IPS DF 6.9 (cell line): ENCODE measurements at places on chromosomes 2 and 18.

GRCh38 chr2:238847841-238848690 lies at the start of gene TWIST2:
TSS of gene TWIST2 (plus strand) at chr2:238848085. CDS start at chr2:238848216, 131 bp downstream.
- no peak within 1 kb of the TSS for H3K27ac ChIP-seq
- H3K4me1 ChIP-seq = no peaks in the 10 kb centered on the region
- no peaks in the 10 kb centered on the region for H3K27me3 ChIP-seq
- no peak within 1 kb of the TSS for H3K4me3 ChIP-seq
- H3K36me3 ChIP-seq = no peaks in the 10 kb centered on the region

DNA sequence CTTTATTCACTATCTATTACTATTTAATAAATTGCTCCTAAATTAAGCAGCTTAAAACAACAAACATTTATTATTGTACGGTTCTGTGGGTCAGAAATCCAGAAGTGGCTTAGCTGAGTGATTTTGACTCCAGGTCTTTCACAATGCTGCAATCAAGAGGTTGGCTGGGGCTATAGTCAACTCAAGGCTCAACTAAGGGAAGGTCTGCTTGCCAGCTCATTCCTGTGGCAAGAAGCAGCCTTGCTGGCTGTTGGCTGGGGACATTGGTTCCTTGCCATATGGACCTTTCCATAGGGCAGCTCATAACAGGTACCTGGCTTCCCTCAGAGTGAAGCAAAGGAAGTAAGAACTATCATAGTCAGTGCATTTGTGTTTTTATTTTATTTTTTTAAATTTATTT lies 5.0 kb upstream of the MRPL19 start:
- H3K4me3 ChIP-seq = no peak overlapping the region
- no peak overlapping the region for H3K27ac ChIP-seq
- H3K27me3 ChIP-seq = no peaks in the 10 kb centered on the region
- no peak for DNase-seq
- no peaks in the 10 kb centered on the region for H3K36me3 ChIP-seq

DNA sequence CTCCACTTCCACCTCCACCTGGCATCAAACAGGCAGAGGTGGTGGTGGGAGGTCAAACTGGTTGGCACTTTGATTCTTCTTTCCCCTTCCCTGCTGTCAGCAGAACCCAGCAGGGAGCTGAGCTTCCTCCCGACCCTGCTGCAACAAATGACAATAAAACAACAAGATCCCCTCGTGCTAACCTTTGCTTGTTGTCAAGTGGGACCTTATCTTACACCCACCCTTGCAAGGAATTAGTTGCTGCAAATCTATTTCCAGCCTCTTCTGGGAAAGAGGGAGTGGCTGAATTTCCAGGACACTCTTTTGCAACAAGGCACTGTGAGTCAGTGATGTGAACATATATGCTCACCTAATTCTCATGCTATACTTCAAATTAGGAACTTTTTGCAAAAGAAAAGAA lies 655.1 kb downstream of the DSC3 start:
- no peaks in the 10 kb centered on the region for H3K36me3 ChIP-seq
- no peak overlapping the region for H3K4me3 ChIP-seq
- no peak for DNase-seq

- no peaks in the 10 kb centered on the region; the same call in 1 of the 2 replicates for H3K4me1 ChIP-seq
- H3K27ac ChIP-seq = no peak overlapping the region
- H3K27me3 ChIP-seq = no peaks in the 10 kb centered on the region; the same call in 1 of the 2 replicates
These were observed 1.4 kb upstream of the TMEM178A start for GRCh38 chr2:39664232-39664887.

GRCh38 chr2:238207006-238207405 lies 3.5 kb upstream of the ILKAP start:
- no peaks in the 10 kb centered on the region for H3K36me3 ChIP-seq
- H3K4me1 ChIP-seq = no peaks in the 10 kb centered on the region
- no peak overlapping the region for H3K27ac ChIP-seq

DNA sequence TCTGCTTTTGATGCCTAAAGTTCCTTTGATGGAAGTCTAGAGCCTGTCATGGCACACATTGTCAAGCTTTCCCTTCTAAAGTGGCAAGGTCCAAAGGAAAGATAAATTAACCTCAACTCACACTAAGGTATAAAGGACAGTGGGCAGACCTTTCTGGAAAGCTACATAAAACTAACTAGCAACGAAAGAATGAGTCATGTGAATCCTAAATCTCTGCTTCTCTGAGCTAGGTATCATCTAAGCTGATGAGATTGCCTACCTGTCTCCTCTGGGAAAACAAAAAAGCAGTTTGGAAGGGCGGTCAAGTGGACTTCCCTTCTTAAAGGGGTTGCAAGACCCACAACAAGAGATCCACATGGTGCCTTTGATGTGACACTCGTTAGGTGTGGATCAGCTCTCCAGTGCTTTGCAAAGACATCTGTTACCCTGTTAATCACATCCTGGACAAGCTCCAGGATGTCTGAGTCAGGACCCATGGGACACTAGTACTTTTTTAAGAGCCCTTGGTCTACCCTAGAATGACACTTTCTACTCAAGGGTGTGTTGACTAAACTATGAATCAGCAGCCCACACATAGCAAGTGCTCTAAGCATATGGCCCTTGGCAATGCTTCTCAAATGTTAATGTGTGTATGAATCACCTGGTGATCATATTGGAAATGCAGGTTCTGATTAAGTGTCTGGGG lies 173.5 kb downstream of the ALK start:
- H3K36me3 ChIP-seq = no peaks in the 10 kb centered on the region
- no peak for DNase-seq
- no peak overlapping the region for H3K4me3 ChIP-seq
- H3K4me1 ChIP-seq = no peaks in the 10 kb centered on the region
- no peaks in the 10 kb centered on the region for H3K27me3 ChIP-seq
- no peak overlapping the region for H3K27ac ChIP-seq

GRCh38 chr2:239775623-239776435 lies 249.3 kb downstream of the NDUFA10 start:
- no peak for DNase-seq
- no peak overlapping the region for H3K4me3 ChIP-seq
- H3K36me3 ChIP-seq = no peaks in the 10 kb centered on the region
- no peaks in the 10 kb centered on the region for H3K27me3 ChIP-seq
- H3K4me1 ChIP-seq = no peaks in the 10 kb centered on the region
- H3K27ac ChIP-seq = no peak overlapping the region

DNA sequence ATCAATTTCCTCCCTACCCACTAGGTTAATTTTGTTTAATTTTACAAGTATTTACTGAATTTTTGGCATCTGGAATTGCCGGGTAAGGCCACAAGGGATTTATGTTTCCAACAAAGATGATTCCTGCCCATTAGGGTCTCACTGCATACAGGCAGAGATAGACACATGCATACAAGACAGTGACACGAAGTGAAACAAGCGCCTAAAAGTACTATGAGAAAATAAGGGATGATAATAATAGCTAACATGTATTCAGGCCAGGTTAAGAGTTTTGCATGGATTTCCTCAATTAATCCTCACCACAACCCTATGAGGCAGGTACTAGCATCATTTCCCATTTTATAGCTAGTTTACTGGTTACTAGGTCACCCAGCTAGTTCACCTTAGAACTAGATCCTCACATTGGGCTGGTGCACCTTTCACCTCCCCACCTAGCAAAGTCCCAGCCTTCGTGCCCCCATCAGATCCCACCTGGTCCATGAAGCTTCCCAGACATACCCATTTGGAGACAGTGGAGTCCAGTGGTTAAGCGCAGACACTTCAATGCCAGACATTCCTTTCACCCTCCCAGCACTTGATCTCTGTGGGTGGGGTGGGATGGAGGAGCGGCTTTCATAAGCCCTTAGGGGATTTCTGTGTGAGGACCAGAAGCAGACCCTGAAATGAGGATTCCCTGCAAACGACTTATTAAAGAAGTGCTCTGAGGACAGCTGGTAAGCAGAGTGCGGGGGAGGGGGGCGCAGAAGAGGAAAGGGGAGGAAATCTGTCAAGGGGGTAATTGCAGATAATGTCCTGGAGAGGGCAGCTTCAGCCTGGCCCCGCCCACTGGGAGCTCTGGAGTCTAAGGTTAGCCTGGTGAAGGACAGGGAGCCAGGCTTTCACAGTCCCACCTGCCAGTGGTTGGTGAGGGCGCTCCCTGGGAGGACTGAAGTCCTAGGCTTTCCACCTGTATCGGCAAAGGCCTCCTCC lies 5.8 kb upstream of the DGUOK start:
- no peak overlapping the region for H3K27ac ChIP-seq
- DNase-seq = peak; percentile 54
- peaks cover 2% of the 10 kb centered on the region for H3K4me1 ChIP-seq
- H3K36me3 ChIP-seq = no peaks in the 10 kb centered on the region

DNA sequence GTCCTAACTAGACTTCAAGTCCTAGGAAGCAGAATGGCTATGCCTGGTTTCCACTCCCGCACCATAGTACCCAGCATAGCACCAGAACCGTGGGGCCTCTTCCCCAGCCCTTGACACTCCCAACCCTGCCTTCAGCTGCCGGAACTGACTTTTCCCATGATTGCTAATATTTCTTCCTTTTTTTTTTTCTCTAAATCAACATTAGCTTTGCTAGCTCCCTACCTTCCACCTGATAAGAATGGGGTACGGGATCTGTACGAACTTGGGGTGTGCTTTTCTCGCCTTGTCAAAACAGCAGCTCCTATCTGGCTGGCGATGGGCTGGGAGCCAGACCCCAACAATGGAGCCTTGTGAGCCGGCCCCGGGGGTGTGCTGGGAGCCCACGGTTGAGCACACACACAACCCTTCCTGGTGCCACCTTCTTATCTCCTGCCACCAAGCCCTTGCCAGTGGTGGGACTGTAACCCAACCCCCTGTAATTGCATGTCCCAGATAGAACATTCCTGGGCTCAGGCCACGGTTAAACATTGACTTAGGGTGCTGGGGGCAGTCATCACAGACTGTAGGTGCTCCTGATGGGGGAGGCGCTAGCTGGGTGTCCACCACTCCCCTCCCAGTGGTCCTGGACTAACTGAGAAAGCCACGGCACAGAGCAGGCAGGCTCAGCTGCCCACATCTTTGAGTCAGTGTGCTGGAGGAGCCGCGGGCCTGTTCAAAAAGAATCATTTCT lies 213.0 kb upstream of the HAAO start:
- H3K4me3 ChIP-seq = no peak overlapping the region
- H3K27me3 ChIP-seq = no peaks in the 10 kb centered on the region
- no peak for DNase-seq
- H3K36me3 ChIP-seq = no peaks in the 10 kb centered on the region
- no peaks in the 10 kb centered on the region for H3K4me1 ChIP-seq
- no peak overlapping the region for H3K27ac ChIP-seq

- no peak overlapping the region for H3K4me3 ChIP-seq
- no peak overlapping the region for H3K27ac ChIP-seq
- no peak for DNase-seq
- H3K27me3 ChIP-seq = no peaks in the 10 kb centered on the region
- H3K4me1 ChIP-seq = no peaks in the 10 kb centered on the region
These were observed 318.1 kb upstream of the EPAS1 start for GRCh38 chr2:45979065-45979464.

DNA sequence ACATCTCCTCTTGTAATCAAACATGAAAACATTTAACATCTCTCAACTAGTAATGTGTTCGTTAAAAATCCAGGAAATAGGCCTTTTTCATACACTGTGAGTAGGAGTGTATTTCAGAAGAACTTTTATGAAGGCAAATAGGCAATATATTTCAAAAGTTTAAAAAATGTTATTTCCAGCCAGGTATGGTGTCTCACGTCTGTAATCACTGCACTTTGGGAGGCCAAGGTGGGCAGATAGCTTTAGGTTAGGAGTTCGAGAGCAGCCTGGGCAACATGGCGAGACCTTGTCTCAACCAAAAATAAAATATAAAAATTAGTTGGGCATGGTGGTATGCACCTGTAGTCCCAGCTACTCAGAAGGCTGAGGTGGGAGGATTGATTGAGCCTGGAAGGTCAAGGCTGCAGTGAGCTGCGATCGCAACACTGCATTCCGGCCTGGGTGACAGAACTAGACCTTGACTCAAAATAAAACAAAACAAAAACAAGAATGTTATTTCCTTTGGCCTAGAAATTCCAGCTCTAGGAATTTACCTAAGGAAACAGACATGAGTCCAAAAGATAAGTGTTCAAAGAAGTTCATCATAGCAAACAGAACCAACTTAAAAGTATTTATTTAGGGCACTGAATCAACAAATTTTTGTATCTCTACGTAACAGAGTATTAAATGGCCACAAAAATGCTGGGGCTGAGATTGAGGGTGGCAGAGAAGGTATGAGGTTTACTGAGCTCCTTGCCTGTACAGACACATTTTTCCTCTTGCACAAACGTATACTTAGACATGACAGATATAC lies 14.9 kb downstream of the RBKS start:
- H3K27me3 ChIP-seq = no peaks in the 10 kb centered on the region
- no peaks in the 10 kb centered on the region for H3K36me3 ChIP-seq
- no peaks in the 10 kb centered on the region for H3K4me1 ChIP-seq
- no peak for DNase-seq
- H3K4me3 ChIP-seq = no peak overlapping the region

DNA sequence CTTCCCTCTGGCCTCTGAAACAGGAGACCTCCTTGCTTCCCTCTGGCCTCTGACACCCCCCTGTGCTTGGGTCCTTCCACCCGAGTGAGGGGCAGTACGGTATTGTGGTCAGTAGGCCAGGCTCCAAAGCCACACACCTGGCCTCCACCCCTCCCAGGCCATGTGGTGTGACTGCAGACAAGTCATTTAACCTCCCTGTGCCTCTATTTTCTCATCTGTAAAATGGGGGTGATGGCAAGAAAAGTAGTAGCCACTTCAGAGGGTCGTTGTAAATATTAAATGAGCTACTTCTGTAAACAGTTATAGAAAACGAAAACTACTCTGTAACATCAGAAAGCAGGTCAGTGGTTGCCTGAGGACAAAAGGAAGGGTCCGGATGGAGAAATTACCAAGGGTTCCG lies 74.2 kb downstream of the SMAD7 start:
- H3K4me3 ChIP-seq = no peak overlapping the region
- H3K36me3 ChIP-seq = no peaks in the 10 kb centered on the region
- H3K4me1 ChIP-seq = peaks cover 7% of the 10 kb centered on the region; the same call in 1 of the 2 replicates
